ENCODE measurements at places on chromosomes 12 and 14.

GRCh38 chr14:33794791-33795305, 156.0 kb downstream of the EGLN3 start:
- DNase-seq: no peak

GRCh38 chr14:34180434-34180833, 229.6 kb upstream of the EGLN3 start:
- no peak for DNase-seq

DNA sequence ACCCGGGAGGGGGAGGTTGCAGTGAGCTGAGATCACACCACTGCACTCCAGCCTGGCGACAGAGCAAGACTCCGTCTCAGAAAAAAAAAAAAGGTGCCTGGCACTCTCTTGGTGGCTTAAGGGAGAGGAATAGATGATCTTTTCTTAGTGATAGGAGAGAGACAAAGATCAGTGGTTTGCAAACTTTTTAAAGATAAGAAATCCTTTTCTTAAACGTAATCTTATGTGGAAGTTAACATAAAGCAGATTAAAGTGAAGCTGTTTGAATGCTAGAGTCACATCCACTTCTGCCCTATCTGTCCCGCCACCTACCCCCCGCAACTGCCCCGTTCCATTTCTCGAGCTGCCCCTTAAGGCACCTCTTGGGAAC, 6.3 kb upstream of the NINJ2 start:
- DNase-seq: no peak

DNA sequence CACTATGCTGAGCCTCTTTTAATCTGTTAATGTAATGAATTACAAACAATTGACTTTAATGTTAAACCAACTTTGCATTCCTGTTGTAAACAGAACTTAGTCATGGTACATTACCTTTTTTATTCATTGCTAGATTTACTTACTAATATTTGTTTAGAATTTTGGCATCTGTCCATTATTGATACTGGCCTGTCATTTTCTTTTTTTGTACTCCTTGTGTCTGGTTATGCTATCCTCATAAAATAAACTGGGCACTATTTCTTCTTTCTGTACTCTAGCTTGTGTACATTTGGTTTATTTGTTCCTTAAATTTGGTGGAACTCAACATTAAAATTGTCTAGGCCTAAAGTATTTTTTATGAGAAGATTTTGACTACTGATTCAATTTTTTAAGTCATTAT, 32.1 kb downstream of the SPATA7 start:
- no peak for DNase-seq

DNA sequence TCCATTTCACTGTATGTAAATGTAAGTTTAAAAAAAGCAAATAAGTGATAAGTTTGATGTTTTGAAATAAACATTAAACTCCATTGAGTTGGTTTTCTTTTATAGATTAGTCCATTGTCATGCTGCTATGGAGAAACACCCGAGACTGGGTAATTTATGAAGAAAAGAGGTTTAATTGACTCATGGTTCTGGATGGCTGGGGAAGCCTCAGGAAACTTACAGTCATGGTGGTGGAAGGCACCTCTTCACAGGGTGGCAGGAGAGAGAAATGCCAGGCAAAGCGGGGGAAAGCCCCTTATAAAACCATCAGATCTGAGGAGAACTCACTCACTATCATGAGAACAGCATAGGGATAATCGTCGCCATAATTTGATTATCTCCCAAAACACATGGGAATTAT, 48.4 kb upstream of the OXA1L start:
- DNase-seq: no peak

GRCh38 chr14:92651758-92652406, 96.5 kb downstream of the LGMN start:
- DNase-seq: no peak

DNA sequence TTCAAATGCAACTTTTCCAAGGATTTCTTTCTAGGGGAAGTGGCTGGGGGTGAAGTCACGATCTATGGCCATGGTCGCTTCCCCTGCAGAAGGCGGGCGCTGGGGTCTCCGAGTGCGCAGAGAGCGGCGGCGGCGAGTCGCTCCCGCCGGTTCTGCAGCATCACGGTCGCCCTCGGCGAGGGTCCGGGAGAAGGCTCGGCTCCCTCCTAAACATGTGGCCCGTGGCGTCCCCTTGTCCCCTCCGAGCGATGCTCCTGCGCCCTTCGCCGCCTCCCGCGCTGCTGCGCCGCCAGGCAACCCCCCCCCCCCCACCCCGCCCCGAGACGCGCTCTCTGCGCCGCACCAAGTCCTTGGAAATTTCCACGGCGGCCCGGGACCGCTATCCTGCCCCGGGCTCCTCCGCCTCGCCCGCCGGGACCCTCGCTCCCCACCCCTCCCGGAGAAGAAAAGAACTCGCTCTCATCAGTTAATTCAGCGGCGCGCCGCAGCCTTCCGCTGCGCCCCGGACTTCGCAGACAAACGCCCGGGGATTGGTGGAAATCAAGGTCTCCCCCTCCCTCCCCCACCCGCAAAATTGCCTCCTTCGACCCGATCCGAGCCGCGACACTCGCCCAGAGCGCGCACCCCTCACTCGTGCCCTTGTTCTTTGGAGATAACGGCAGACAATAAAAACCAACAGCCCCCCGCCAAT, at the start of gene ST8SIA1:
TSS of gene ST8SIA1 (minus strand) at position 298 of the 691 bp plus-strand sequence. CDS start 475 bp downstream, outside the sequence.
- DNase-seq: peak; percentile 65

- DNase-seq: no peak
These were observed at the start of gene DIO3 for GRCh38 chr14:101561145-101561896. Gene DIO3 (plus strand): TSS chr14:101561495.

GRCh38 chr12:26786491-26786864, 46.5 kb downstream of the ITPR2 start:
- DNase-seq: no peak

- DNase-seq: no peak
These were observed 5.5 kb upstream of the GPR132 start for GRCh38 chr14:105070760-105071137.

DNA sequence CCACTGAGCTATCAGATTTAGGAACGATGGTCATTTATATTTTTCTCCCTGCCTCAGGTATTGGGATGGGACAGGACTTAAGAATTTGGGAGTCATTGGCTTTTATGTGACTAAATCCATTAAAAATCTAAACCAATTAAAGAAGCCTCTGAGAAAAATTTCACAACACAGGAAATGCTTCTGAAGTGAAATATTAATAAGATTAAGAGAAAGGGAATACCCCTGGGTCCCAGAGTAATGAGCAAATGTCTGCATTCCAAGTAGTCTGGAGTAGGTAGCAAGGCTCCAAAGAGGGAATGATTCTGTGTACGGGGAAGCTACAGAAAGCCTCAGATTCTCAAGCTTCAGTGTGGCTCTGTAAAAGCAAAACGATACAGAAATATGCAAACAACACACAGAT, 707 bp upstream of the MED6 start:
- no peak for DNase-seq

GRCh38 chr12:122964439-122965257, 1.6 kb downstream of the ABCB9 start:
- no peak for DNase-seq

- DNase-seq: no peak
These were observed 212.8 kb upstream of the BMP4 start for GRCh38 chr14:54169254-54169924.

GRCh38 chr14:51873221-51873893, 12.9 kb downstream of the GNG2 start:
- no peak for DNase-seq

GRCh38 chr14:90726656-90727055, 89.6 kb downstream of the TTC7B start:
- no peak for DNase-seq

- DNase-seq: no peak
These were observed 20.0 kb downstream of the AMDHD1 start for GRCh38 chr12:95963096-95963495.

GRCh38 chr14:24377657-24378056, 9.7 kb downstream of the NFATC4 start:
- no peak for DNase-seq

DNA sequence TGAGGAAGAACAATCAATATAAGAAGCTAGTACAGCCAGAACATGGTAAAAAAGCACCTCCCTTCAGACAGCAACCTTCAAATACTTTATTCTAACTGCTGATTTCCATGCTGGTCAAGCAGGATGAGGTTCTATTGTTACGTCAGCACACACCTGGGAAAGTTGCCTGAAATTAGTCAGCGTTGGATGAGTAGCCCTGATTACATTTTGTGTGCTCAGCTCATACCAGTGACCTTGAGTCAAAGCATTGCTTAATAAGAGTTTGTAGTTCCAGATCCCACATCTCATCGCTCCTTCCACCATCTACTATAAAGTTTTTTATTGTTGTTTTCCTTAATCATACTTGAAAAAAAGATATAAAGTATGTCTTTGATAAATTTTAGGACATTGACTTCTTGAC, 361.5 kb downstream of the EGLN3 start:
- DNase-seq: no peak

DNA sequence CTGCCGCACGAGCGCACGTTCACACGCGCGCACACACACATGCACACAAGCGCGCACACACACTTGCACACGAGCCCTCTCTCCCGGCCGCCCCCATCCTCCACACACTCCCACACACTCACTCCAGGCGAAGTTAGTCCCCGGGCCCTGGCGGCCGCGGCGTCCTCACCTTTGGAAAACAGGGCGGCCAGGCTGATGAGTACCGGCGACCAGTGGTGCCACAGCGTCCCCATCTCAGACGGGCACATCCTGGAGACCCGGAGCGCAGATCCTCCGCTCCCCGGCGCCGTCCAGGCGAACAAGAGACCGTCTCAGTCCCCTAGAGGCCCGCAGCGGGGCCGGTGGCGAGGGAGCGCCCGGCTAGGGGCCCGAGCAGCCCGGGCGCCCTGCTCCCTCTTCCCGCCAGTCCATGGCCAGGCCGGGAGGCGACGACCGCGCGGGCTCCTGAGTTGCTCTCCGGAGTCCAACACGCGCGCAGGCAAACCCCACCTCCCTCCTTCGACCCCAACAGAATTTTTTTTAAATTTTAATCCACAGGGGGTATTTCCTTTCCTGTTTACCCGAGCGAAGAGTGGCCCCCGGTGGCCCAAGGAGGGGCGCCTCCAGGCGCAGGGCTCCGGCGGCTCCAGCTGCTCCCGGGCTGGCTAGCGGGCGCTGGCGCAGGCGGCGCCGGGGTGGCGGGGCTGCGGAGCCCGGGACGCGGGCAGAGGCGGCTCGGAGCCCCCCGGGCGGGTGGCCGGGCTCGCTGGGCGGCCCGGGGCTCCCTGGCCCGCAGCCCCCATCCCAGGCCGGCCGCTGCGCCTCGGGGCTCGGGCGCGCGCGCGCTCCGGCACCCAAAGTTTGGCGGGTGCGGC, 506 bp downstream of the TMEM132D start:
- no peak for DNase-seq

DNA sequence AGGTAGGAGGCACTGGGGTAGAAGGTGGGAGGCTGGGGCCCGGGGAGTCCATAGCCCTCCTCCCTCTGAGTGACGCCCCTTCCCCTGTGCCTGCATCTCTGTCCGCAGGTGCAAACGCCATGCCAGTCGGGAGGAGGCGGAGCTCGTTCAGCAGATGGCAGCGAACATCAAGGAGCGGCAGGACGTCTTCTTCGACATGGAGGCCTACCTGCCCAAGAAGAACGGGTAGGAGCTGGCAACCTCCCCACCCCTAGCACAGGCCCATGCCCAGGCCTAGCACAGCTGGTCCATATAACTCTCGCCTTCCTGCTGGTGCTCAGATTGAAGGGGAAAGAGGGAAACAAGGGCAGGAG, 35.6 kb downstream of the TMEM120B start:
- no peak for DNase-seq

- DNase-seq: no peak
These were observed 88.9 kb upstream of the SLC38A2 start for GRCh38 chr12:46461459-46461858.

GRCh38 chr12:33586576-33586975, 147.0 kb upstream of the SYT10 start:
- no peak for DNase-seq

- no peak for DNase-seq
These were observed 293.4 kb downstream of the EGLN3 start for GRCh38 chr14:33657476-33657875.

DNA sequence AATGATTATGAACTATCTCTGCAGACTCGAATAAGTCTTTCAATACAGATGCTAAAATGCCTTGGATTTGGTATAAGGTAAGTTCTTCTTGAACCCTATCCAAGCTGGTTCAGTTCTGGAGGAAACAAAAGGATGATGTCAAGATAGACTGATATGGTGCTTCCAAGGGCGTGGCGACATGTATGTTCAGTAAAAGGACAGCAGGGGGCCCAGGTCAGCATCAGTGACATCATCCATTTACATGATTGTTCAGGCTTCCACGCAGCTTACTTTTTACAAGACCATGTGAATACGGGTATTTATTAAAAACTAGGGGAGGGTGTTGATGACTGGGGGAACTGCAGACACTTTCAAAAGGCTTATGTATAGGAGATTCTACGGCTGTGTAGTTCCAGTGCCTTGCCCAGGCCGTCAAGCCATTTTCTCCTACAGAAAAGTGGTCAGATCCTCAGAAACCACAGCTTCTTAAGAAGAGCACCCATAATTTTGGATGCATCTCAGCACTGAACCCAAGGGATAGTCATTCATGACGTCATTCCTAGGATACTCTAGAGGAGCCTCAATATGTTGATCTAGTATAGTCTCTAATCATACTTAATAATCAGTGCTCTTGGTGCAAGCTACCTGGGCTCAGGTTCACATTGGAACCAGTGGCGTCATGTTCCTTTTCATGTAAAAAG, 527.7 kb downstream of the FUT8 start:
- no peak for DNase-seq

GRCh38 chr14:33978892-33979612, 28.2 kb upstream of the EGLN3 start:
- no peak for DNase-seq

GRCh38 chr12:101186291-101186690, 23.7 kb downstream of the SLC5A8 start:
- no peak for DNase-seq

- DNase-seq: no peak
These were observed 428.1 kb downstream of the ZFP36L1 start for GRCh38 chr14:68364792-68365192.

GRCh38 chr12:125786143-125786542, 720.9 kb downstream of the AACS start:
- DNase-seq: no peak

GRCh38 chr14:88075269-88075981, 70.5 kb downstream of the GPR65 start:
- no peak for DNase-seq

DNA sequence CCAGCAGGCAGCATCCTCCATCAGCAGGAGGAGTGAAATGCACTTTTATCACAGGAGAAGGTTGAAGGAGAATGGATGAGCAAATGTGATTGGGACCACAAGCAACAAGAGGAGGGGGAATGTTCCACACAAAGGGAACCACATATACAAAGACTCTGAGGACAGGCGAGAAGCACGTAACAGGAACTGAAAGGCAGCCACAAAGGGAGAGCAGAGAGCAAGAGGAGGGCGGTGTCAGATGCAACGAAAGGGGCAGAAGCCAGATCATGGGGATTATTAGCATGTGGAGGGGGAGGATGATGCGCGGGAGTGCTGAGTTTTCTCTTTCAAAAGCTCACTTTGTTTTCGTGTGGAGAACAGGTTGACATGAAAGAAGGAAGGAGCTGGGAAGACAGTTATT, 241.1 kb downstream of the SPTSSA start:
- DNase-seq: no peak

All from effector memory CD4-positive, alpha-beta T cell (primary cell).